Peyer's patch (tissue), 4 donors: ENCODE measurements at places on chromosomes 16 and 17. TPM values are rescaled to one million over a fixed set of nuclear protein-coding genes. Genes with fewer than 3 reads are reported as not detected.

DNA sequence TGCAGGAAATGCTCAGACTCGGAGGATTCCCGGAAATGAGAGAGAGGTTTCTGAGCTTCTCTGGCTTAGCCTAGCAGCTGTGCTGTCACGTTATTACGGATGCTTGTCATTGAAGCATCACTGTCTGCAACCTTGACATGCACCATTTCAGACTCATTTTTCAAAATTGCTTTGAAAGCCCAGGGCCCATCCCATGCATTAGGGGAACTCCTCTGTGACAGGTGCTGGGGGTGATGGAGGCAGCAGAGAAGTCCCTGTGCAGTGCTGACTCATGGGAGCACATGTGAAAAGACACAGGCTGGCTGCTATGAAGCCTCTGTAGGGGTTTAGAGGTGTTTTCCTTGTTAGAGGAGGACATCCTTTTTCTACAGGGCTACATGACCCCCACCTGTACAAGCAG lies 214.0 kb upstream of the MPHOSPH6 start:
- H3K4me3 ChIP-seq, result no peak overlapping the region
- no peak overlapping the region for H3K27ac ChIP-seq
- no peaks in the 10 kb centered on the region for H3K4me1 ChIP-seq
- no peaks in the 10 kb centered on the region for H3K27me3 ChIP-seq
- no peak for DNase-seq
- no peaks in the 10 kb centered on the region for H3K36me3 ChIP-seq

GRCh38 chr17:35519439-35519838 lies 18.0 kb downstream of the SLFN12L start:
- no peaks in the 10 kb centered on the region for H3K36me3 ChIP-seq
- H3K4me3 ChIP-seq, result no peak overlapping the region
- DNase-seq, result no peak
- no peaks in the 10 kb centered on the region for H3K27me3 ChIP-seq
- peaks cover 7% of the 10 kb centered on the region for H3K4me1 ChIP-seq

DNA sequence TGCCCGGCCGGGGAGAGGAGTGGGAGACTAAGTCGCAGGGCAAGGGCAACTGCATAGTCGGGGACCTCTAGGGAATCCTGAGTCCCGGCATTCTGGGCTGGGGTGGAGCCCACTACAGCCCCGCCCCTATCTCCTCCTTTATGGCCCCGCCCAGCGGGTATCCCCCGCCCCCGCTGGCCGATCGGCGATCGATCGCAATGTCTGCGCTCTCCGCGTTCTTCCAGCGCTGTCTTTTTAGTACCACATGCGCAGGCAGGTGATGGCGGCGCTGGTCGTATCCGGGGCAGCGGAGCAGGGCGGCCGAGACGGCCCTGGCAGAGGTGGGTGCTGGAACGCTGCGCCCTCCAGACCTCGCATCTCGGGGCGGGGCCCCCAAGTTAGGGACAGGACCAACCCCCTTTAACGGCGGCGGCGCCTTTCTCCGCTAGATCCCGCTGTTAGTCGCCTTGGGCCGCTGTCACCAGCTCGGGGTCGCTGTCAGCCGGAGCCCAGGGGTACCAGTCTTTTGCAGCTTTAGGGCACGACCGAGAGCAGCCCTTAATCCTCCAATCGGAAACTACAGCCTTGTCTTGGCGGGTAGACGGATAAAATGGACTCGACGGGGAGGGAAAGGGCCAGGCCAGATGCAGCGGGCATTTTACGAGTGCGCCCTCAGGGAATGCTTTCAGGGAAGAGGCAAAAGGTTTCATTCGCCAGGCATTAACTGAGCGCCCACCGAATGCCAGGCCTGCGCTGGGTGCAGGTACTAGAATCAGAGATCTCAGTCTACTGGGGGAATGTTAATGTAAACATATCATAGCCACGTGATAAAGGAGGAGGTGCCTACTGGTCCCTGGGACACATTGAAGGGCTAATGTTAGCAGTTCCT lies at the start of gene DPH1:
Gene DPH1, plus strand, starts transcription at position 243 of the 868 bp plus-strand sequence. Its CDS starts 17 bp downstream, at position 260.
- peaks cover 4% of the 10 kb centered on the region for H3K4me1 ChIP-seq
- H3K27me3 ChIP-seq, result peaks cover 8% of the 10 kb centered on the region
- peak within 1 kb of the TSS; percentile 87 for H3K4me3 ChIP-seq
- peaks cover 7% of the 10 kb centered on the region for H3K36me3 ChIP-seq

- no peaks in the 10 kb centered on the region for H3K27me3 ChIP-seq
- no peak for DNase-seq
- H3K36me3 ChIP-seq, result no peaks in the 10 kb centered on the region
- no peaks in the 10 kb centered on the region for H3K4me1 ChIP-seq
- H3K4me3 ChIP-seq, result no peak overlapping the region
These were observed 159.4 kb downstream of the HS3ST3A1 start for GRCh38 chr17:13442361-13442760.

The SLC47A1 gene
- not detected for total RNA-seq

The KCNJ18 gene
- total RNA-seq, result not detected
